ENCODE measurements at places on chromosomes 7 and 10.
A peak's percentile ranks its signal among the peaks of the same experiment; 100 is the strongest.

- peak; percentile 20 for DNase-seq
These were observed 741.4 kb upstream of the POT1 start for GRCh38 chr7:125670926-125671572.

GRCh38 chr10:92832998-92833650 lies 15.2 kb upstream of the EXOC6 start:
- DNase-seq: no peak

DNA sequence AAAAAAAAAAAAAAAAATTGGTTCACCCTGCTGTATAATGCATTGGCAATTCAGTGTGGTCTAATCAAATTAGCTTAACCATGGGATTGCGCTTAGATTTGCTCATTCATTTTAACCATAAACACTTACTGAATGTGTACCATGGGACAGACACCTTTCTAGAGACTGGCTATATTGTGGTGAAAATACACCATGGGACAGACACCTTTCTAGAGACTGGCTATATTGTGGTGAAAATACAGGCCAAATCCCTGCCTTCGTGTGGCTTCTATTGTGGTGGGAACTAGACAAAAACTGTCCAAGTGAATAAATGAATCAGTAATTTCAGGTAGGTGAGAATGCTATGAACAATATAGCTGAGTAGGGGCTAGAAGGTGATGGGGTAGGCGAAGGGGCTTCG lies 10.2 kb upstream of the REPIN1 start:
- no peak for DNase-seq

- DNase-seq: no peak
These were observed 13.8 kb downstream of the PSAP start for GRCh38 chr10:71837098-71837827.

DNA sequence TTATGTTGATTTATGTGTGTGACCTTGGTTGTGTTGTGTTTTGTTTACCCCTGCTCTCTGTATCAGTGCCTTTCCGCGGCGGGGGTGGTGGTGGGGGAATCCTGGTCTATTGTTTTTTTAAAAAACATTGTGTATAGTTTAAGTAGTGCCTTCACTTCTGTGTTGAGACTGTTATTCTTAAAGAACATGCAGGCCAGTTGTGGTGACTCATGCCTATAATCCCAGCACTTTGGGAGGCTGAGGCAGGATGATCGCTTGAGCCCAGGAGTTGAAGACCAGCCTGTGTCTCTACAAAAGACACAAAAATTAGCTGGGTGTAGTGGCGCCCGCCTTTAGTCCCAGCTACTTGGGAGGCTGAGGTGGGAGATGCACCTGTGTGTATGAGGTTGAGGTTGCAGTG lies 429.0 kb upstream of the LRGUK start:
- DNase-seq: peak; percentile 14

DNA sequence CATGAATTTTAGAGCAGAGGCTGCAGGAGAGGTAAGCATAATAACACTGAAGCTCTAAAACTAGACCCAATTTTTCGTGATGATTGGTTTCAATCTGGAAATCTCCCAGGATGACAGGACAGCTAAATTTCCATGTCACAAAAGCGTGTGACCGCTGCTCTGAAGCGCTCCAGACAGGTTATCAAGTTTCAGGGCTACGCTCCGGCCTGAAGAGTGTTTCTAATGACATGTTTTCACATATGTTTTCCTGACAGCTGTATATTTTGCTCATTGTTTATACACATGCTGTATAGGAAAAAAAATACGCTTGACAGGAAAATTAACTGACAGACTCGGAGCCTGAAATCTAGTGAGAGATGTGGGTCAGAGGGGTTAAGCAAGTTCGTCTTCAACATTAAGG lies 219.8 kb upstream of the BMPER start:
- DNase-seq: no peak

DNA sequence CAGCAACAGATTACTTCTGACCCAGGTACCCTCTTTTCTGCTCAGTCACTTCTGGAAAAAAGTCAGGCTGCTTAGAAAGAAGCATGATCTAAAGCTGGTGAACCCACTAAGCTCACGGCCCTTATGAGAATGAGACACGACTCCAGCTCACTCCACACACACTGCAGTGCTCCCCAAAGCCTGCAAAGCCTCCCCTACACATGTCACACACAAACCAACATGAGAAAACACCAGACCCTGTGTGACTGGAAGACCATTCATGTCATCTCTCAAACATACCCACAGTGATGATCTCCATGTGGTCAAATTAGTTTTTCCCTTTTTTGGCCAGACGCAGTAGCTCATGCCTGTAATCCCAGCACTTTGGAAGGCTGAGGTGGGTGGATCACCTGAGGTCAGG lies 391 bp downstream of the ANKRD61 start:
- DNase-seq: no peak

DNA sequence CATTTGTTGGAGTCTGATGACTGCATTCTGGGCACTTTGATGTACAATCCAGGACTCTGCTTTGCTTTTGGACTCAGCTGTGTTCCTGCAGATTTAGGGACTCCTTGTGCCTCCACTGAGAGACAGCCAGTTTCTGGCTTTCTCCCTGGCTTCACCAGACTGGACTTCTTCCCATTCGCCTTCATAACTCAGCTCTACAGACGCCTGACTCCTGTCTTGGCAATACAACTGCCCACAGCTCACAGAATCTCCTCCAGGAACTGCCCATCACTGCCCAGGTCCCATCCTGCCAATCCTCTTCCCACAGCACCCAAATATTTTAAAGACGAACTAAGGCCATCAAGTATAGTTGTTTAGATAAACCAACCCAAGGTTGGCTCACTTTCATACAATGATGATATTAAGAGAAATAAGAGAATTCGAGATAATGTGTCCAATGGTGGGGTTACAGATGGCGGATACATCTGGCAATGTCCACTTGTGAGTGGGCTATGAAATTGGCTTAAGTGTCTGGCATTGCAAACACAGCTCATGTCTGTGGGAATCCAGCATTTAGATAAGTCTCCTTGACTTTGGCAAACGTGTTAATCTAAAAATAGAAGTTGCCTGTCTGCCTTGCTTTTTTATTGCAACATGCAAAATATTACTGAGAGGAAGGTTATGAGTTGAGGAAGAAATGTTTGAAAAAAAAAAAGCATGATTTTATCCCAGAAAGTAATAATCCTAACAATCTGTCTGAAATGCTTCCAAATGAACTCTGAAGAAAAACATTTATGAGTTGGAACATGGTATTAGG lies 95.1 kb downstream of the ITGA8 start:
- peak; percentile 48 for DNase-seq

DNA sequence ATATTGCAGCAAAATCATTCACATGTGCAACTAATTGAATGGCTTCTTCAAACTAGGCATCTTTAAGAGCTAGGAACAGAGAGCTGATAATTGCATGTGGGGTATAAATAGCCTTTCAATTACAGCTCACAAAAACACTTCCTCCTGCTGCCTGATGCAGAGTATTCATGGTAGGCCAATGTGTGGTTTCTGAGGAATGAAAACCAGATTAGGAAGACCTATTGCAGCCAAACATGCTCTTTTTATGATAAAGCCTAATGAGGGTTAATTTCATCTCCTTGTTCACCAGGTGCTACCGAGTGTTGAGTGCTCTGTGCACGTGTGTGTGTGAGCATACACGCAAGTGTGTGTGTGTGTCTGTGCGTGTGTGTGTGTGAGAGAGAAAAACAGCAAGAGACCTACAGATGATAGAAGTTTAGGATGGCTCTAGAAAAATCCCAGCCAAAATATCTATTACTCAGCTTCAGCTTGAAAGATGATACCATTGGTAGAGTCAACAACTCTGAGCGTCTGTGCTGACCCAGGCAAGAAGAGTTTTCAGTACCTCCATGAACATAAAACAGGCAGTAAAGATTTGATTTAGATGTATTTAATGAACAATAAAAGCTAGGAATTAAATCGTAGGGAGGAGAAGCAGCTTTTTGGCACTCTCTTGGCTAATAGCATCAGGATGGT lies 448.5 kb upstream of the ANKRD30A start:
- DNase-seq: peak; percentile 66

DNA sequence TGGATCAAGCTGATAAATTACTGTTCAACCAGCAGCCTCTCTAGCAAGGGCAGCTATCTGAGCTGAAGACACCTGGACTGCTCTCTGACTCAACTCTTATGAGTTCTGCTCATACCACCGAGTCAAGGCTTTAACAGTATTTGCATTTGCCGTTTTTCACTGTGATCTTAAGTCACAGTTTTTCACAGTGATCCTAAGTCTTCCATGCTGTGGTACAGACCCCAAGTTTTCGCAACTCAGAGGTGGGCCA lies 31.3 kb downstream of the PIP4K2A start:
- peak; percentile 45 for DNase-seq

DNA sequence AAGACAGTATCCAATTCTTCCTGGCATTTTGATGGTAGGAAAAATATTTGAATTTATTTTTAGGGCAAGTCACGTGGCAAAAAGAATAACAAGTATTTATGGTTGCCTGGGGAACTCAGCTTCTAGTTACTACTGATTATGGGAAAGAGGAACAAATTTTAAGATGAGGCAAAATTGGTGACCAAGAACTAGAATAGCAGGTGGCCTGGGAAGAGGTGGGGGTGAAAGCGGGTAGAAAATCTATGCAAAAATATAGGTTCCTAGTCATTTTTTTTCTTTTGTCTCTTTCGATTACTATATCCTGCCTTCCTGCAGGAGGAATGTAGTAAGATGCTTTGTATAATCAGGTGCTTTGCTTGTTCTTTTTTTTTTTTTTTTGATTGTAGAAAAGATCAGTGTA lies 27.8 kb downstream of the ENTPD1 start:
- DNase-seq: no peak

DNA sequence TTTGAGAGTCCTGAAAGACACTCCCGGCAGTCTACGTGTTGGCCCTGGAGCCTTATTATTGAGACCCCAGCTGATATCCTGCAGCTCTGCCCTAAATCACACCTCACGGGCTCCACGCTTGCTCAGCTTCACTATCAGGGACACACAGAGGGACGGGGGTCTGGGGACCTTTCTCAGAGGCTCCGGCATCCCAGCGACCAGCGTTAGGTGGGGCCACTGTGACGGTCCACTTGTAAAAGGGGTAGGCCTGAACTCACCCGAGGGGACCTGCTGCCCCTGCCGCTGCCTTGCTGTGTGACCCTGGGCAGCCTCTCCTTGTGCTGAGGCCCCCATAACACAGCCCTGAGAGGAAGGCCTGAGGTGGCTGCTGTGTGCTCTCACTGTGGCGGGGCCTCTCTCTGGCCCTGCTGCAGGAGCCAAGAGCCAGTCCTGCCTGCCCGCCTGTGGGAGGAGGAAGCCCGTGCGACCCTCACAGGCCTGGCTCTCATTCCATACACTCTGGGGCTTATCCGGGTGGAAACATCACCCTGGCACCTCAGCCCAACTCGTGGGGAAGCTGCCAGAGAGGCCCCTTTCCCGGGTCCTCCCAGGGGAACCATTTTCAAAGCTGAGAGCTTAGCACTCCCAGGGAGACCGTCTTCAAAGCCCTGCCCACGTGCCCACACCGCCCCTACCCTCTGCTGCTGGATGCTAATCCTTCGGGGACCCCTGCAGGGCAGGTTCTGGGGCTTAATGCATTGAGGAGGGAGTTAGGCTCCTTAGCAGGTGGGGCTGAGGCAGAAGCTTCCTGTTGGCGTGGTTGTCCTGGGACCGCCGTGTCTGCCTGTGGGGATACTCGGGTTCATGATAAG lies 21.7 kb downstream of the AQP1 start:
- no peak for DNase-seq

GRCh38 chr7:74625446-74625845 lies 32.1 kb upstream of the GTF2I start:
- peak; percentile 73 for DNase-seq

- no peak for DNase-seq
These were observed 66.4 kb downstream of the HK1 start for GRCh38 chr10:69344591-69345252.

DNA sequence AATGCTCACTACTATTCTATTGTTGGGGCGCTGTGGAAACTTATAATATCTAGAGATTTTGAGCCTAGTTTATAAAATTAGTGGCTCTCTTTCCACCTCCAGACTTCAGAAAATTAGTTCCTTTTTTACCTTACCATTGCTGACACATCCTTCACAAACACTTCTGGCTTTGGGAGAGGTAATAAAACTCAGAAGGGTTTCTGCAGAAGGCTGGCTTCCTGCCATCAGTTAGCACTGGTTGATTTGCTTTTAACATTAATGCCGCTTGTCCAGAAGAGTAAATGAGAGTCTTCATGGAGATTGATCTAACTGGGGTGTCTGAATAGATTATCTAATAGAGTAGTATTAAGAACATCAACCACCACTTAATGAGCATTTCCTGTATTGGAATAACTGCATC lies 20.3 kb downstream of the ACSM6 start:
- DNase-seq: no peak

DNA sequence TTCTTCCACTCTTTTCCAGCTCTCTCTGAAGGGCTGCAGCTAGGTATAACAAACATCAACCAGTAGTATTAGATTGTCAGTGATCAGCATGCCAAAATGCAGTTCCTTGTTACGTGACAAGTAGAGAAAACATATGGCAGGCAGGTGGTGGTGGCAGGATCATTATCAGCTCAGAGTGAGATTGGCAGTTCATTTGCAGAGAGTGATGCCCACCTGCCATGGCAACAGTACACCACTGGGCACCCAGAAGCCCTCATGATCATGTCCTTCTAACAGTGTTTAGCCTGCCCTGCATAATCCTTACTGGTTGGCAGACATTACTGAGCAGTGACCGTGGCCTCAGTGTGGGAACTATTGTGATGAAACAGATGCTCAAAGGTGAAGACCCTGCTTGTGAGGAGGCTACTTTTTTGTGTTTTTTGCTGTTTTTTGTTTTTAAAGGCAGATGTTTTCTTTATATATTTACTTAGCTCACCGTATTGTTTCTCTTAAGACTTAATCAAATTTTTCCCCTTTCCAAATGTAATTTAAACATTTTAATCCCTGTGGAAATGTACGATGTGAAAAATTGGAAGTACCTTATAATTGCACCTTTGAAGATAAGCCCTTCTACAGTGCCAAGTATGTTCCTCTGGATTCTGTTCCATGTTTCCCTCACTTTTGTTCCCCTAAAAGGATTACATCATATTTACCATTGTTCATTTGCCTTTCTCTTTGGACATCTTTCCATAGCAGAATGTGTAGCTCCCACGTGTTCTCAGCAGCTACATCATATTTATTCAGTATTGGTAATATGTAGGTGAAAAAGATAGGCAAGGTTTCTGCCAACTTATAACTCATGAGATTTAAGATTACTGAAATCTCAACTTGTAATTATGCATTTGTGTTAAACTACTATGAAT lies 179.6 kb downstream of the SND1 start:
- no peak for DNase-seq

DNA sequence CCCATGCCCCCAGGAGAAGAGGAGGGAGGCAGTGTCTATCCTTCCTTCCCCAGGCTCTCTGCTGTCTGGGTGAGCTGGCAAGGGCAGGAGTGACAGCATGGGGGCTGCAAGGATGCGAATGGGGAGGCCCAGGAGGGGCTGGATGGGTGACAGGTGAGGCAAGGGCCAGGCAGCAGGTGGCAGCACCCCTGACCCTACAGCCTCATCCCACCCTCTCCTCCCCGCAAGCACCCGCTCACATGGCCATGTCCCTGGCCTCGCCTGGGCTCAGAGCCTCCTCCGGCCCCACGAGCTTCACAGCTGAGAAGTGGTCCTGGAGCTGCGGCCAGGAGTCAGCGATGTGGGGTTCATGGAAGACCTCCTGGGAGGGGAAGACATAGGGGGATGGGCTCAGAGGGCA lies 5.4 kb downstream of the PLOD3 start:
- no peak for DNase-seq

All from fibroblast of mammary gland (primary cell).